Activated gamma-delta T cell (primary cell): ENCODE measurements at places on chromosomes 5 and 9.

GRCh38 chr5:126004636-126005035, 418.6 kb upstream of the GRAMD2B start:
- DNase-seq: no peak

GRCh38 chr5:29005386-29005785, 1967.0 kb upstream of the CDH9 start:
- DNase-seq: no peak

DNA sequence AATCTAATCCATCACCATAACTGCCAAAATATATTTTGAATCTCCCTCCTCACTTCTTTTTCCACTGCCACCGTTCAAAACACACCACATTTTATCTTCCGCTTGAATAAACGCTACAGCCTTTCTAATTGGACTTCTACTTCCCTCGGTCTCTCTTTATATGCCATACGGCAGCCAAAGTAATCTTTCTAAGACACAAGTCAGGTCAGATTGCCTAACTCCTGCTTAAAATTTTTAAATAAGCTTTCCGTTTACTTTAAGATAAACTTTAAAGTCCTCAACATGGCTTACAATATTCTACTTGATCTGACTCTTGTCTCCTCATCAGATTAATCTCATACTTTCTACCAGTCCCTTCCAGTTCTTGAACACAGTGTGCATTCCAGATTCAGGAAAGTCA, 9.7 kb downstream of the AFF4 start:
- DNase-seq: no peak

GRCh38 chr9:34084562-34084961, 35.9 kb upstream of the UBAP2 start:
- no peak for DNase-seq

DNA sequence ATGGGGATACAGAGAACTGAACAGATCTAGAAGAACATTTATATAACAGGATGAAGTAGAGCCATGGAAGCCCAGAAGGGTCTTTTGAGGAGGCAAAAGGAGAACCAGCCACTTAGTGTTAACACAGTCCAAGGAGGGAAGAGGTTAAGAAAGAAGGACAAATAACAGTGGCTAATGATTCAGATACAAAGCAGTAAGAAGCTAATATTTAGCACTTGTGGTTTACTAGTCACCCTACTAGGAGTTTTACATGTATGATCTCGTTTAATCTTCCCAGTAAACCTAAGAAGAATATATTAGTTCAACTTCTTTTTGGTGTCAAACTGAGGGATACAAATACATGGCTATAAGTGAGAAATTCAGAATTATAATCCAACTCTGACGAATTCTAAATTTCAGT, 7.7 kb downstream of the FBXO4 start:
- no peak for DNase-seq

GRCh38 chr9:98603821-98604383, 104.8 kb downstream of the GABBR2 start:
- DNase-seq: no peak

GRCh38 chr9:126307322-126308061, 19.1 kb upstream of the MVB12B start:
- no peak for DNase-seq

DNA sequence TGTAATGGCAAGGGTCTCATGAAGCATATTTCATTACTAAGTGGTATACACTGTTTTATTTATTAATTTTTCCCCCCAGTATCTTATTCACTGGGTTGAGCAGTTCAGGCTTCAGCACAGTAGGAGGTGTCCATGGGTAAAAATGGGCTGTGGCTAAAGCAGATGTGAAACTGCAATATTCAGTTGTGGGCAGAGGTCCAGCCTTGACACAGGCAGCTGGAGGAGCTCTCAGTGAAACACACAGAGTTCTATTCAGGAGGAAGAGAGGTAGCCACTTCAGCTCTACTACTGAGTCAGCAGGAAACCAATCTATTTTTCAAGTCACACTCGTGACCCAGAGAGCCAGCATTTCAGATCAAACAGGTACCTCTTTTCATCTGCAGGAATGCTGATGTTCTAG, 418.3 kb downstream of the CDH10 start:
- DNase-seq: no peak

GRCh38 chr5:115703514-115703913, 77.7 kb upstream of the TMED7 start:
- DNase-seq: no peak

DNA sequence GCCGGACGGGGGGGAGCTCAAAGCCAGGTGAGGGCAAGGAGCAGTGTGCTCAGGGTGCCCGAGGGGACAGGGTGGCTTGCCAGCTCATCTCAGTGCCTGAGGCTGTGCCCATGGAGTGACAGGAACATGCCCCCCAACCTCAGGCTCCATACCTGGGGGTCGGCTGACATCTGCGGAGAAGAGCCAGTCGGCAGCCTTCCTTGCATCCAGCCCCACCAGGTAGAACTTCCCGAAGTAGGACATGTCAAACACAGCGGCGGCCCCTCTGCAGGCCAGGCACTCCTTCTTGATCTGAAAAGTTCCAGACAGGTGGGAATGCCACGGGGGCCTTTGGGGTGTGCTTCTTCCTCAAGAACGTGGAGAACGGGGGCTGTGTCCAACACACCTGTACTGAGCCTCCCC, 42.1 kb downstream of the SARDH start:
- DNase-seq: no peak

- DNase-seq: no peak
Measured at GRCh38 chr9:128274245-128274644, 1.6 kb downstream of the GOLGA2 start.

GRCh38 chr5:153276151-153276550, 214.3 kb upstream of the GRIA1 start:
- no peak for DNase-seq

GRCh38 chr5:158783382-158783781, 316.3 kb downstream of the EBF1 start:
- DNase-seq: no peak

DNA sequence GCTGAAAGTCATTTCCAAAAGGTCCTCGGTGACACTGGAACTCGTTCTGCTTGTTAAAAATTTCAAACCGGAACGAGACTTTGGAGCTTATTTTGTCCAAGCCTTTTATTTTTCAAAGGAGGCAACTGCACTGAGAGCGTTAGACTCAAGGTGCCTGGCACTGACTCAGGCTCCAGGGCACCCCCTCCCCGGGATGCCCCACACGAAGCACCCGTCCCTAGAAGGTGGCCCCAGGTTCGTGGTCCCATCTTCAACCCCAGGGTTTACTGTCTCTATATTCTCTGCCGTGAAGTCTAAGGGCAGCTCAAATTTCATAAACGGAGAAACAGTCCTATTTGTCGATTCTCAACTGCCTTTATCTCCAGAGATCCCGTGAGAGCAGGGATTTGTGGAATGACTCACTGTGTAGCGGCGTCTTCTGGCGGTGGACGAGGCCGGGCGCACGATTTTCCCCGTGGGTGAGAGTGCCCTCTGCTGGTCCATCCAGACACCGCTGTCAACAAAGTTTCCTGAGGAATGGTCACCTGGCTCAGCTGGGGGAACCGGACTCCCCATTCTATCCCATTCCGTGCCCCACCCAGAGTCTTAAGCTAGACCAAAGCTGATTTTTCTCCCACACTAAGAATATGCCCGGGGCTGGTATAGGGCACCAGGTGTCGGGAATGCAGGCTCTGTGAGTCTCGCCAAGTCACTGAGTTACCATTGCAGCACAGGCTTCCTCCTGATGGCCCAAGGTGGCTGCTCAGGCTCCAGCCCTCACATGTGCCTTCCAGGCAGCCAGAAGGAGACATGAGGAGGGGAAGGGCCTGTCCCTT, 27.1 kb upstream of the SLC6A19 start:
- DNase-seq: no peak

DNA sequence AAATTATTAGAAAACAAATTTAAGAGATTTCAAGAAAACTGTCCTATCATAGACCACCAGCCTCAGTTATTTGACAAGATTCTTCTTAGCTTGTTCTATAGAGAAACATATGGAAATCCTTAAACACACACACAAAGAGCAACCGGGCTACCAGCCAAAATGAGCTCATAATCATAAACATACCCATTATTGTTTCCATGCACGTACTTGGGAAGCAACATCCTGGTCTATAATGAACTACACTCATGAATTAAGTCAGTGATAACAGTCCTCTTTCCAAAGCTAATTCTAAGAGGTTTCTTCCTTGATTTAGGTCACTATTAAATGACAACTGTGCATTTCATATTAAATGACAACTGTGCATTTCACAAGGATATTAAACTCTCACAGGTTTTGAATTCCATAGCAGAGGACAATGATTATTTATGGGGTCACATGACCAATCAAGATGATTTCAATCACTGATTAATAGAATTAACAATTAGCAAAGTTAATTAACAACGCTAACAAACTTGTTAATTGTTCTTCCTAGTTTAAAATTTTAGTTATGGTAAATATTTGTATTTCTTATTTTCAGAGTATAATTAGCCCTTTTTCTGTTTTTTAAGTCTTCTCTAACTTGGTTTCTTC, 77.0 kb downstream of the OXCT1 start:
- no peak for DNase-seq

- DNase-seq: no peak
Measured at GRCh38 chr9:78213712-78214111, 22.2 kb upstream of the CEP78 start.

DNA sequence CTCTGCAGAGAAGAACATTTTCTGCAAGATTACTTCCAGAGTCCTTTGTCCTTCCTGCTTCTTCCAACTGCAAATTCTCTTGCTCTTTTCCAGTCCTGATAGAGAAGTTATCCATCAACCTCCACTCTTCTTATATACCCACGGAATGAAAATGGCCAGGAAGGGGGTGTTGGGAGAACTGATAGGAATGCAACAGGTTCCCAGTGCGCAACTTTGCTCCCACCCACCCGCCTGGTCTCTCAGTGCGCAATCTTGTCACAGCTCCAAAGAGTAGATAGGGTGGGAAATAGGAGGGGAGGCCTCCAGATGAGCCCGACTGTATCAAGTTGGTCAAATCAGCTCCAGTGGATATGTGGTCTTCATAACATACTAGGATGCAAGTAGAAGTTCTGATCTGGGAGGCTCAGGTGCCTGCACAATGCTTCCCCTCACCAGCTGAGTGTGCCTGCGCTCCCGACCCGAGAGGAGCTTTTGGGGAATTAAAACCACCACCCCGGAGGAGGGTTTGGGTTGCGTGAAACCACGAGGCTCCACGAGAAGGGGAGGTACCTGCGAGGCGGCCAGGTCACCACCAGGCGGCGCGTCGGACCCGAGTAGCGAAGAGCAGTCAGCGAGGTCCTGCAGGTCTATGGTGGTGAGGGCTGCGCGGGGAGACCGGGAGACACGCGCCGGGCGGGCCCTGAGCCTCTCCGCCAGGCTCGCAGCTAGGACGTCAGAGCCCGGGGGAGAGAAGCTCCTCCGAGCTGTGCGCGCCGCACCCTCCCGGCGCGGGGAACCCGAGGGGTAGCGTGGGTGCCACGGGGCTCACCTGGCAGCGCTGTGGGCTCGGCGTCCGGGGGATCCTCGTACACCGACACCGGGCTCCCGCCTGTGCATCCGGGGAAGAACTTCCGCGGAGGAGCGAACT, 835 bp downstream of the MCIDAS start:
- DNase-seq: peak; percentile 22

GRCh38 chr5:167639273-167639672, 652.2 kb upstream of the WWC1 start:
- no peak for DNase-seq

- DNase-seq: no peak
Measured at GRCh38 chr5:149063017-149063687, at the start of gene SH3TC2. SH3TC2 (minus strand) TSS chr5:149063062; CDS start chr5:149063022, 40 bp downstream.

- DNase-seq: no peak
Measured at GRCh38 chr5:140240987-140241706, 61.8 kb downstream of the PFDN1 start.

DNA sequence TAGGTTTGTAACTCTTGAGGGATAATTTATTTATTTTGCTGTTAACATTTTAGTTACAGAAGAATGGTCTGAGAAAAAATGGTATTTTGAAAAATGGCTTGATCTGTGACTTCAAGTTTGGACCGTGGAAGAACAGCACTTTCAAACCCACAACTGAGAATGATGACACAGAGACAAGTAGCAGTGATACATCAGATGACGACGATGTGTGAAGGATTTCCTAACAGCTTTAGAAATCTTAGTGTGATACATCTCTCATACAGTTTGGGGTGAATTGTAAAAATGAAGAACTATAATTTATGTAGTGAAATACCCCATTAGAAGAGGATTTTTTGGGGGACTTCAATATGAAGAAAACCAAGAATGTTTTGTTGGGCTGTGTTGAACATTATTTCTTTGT, 88.7 kb downstream of the GPBP1 start:
- DNase-seq: no peak

GRCh38 chr9:94861589-94862272, 135.2 kb downstream of the AOPEP start:
- DNase-seq: no peak

DNA sequence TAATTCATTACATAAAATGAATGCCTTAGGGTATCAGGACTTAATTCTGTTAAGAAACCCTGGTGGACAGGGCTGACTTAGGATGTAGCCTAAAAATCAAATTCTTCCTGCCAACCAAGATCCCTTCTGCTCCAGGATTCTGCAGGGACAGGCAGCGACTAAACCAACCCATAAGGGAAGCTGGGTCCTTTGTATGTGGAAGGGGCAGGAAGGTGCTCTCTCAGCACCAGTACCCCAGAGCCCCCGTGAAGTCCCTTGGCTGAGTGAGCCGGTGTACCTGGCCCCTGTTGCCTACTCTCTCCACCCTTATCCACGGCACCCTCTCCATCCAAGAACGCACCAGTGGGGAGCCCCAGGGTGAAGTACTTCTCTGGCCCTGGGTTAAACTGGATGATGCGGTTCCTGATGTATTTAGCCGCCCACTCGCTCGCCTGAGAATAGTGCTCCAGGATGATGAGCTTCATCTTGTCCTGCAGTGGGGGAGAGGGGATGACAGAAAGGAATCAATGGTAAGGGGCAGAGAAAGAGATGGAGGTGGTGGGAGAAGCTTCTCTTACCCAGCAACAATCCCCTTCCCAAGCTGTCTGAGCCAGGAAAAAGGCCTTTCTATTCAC, 1.1 kb downstream of the GNPDA1 start:
- no peak for DNase-seq

DNA sequence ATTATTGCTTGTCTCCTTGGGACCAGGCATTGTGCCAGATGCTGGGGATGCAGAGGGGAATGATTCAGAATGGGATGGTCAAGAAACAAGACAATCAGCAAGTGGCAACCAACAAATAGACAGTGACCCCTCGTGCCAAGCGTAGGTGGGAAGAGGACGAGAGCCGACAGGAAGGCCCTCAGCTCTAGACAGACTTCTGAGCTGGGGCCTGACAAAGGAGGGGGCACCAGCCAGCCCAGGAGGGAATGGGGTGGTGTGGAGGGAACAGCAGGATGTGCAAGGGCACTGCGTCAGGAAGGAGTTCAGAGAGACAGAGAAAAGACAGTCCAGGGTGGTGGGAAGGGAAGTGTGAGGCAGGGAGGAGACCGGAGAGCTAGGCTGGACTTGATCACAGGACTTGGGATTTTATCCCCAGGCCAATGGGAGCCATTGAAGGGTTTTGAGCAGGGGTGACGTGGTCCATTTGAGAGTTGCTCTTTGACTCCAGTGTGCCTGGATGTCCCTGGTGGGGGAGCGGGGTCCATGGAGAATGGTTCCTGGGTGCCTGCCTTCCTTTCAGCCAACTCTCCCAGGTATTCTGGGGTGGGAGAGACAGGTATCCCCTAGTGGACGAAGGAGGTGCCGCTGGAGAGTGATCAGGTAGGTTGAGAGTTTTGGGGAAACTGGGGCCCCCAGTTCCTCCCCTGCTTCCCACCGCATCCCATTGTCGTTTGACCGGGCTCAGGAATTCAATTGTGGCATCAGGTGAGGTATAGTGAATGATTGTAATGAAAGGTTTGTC, 79.3 kb upstream of the ZNF618 start:
- no peak for DNase-seq

GRCh38 chr5:88539693-88540365, 271.2 kb upstream of the TMEM161B start:
- no peak for DNase-seq

- no peak for DNase-seq
Measured at GRCh38 chr5:174083056-174083827, 37.7 kb downstream of the NSG2 start.
